ENCODE measurements at places on chromosomes 13 and 19.

DNA sequence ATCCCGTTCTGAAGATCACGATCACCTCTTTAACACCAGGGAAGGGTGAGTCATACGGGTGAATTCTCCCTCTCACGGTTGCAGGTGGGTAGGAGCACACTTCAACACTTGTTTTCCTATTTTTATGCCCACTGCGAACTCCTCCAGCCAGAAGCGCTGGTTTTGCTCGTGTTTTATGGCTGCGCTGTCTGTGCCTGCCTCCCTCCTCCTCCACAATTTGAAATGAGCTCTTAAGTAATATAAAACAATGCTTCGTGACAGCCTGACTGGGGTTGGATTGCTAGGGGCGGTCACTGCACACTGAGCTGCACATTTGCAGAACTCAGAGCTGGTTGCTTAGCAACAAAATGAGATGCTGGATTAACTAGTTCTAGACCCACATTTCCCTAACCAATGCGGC, 12.9 kb downstream of the CCDC70 start:
- peak; percentile 35 for DNase-seq

- no peak for DNase-seq
Measured at GRCh38 chr19:40503320-40503695, 36.5 kb downstream of the SPTBN4 start.

DNA sequence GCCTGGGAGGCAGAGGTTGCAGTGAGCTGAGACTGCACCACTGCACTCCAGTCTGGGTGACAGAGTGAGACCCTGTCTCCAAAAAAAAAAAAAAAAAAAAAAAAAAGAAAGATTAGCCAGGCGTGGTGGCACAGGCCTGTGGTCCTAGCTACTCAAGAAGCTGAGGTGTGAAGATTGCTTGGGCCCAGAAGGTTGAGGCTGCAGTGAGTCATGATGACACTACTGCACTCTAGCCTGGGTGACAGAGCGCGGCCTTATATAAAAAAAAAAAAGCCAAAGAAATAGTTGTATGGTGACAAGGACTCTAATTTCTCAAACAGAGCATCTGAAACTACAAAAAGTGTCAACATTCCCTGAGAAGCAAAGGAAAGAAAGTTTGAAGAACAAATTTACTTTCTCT, 3.4 kb downstream of the PBX4 start:
- no peak for DNase-seq

GRCh38 chr19:15962319-15962718, 13.5 kb downstream of the OR10H4 start:
- no peak for DNase-seq

DNA sequence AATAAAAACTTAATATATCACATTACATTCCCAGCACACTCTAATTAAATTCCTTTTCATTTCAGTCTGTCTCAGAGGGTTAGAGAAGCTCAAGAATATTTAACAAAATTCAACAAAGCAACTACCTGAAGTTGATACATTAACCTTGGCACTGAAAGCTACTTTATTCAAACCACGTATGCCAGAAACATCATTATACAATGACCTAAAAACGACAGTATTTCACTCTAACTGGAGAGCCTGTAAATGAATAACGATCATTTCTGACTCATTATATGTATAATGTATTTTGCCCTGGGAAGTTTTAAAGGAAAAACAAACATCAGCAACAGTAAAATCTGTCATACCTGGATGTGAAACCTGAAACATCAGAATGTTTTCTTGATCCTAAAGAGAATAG, 270.1 kb downstream of the SLITRK5 start:
- DNase-seq = no peak

GRCh38 chr13:33869005-33869404, 51.1 kb downstream of the RFC3 start:
- DNase-seq = no peak
